ENCODE measurements at places on chromosomes 7 and 10.

- DNase-seq: no peak
Measured at GRCh38 chr7:101702362-101702850, 73.3 kb upstream of the MYL10 start.

DNA sequence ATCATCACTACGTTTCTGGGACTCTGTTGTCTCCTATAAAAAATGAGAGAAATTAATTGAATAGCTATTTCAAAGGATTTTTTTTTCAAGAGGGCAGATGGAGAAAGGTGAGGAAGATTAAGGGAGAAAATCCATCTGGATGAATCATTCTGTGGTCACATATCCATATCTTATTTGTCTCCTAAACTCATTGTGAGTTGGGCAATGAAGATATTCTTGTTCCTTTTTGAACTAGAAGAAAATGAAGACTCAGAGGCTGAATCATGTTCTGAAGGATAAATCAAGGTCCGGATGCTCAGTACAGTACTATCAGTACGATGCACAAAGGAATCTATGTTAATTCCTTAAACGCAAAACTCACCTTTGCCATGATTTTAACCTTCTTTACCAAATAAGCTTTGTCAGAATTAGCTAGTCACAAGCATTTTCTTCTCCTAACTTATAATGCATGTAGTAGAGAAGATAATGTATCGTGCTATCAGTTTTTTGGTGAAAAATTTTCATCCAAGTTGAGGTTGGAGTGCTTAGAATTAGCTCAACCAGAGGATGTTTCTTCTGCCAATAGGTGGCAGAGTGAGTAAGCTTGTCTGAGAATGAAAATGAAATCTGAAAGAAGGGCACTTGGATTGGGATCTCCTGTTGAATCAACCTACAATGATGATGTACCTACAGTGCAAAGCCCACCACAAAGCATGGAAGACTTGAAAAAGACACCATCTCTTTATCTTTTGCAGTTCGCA is 446.9 kb downstream of the KIF20B start:
- peak; percentile 41 for DNase-seq

DNA sequence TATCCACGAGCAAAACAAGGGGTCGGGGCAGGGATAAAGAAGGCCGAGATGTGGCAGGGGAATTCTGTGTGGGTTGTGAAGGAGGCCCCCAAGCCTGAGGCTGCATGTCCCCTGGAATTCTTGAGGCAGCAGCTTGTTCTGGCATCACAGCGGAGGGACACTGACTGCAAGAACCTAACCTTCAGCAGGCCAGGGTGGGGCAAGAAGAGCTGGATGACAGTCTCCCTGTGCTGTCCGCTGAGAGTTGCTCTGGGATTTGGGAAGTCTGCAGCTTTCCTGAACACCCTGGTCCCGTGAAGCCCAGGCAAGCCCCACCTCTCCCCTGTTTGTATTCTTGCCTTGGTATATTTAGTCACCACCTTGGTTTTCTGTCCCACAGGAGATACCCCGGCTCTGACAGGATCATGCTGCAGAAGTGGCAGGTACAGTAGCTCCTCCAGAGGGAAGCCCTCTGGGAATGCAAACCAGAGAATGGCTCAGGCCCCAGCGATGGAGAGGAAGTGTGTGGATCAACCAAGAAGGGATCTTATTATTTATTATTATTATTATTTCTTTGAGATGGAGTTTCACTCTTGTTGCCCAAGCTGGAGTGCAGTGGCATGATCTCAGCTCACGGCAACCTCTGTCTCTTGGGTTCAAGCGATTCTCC is 1.9 kb upstream of the LRRC18 start:
- DNase-seq: no peak

GRCh38 chr10:111836571-111836970 is 347.0 kb downstream of the GPAM start:
- DNase-seq: no peak

GRCh38 chr7:19403691-19404090 is 258.5 kb upstream of the FERD3L start:
- DNase-seq: no peak

- peak; percentile 64 for DNase-seq
Measured at GRCh38 chr7:130063036-130063435, 7.3 kb upstream of the KLHDC10 start.

- DNase-seq: no peak
Measured at GRCh38 chr10:49740346-49741107, 21.6 kb downstream of the OGDHL start.

DNA sequence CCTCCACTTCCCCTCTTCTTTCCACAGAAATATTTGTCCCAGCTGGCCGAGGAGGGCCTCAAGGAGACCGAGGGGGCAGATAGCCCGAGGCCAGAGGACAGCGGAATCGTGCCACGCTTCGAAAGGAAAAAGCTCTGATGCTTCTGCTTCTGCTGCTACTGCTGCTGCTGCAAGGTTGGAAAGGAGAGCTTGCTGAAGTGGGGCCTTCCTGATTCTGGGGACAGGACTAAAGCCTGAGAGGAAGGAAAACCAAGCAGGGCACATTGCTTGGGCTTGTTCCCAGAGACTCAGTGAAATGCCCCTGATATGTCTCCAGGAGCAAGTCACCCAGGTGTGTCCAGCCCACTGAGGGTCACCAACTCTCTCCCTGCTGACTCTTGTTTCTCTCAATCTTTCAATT is 35.9 kb upstream of the PDCD4 start:
- no peak for DNase-seq

DNA sequence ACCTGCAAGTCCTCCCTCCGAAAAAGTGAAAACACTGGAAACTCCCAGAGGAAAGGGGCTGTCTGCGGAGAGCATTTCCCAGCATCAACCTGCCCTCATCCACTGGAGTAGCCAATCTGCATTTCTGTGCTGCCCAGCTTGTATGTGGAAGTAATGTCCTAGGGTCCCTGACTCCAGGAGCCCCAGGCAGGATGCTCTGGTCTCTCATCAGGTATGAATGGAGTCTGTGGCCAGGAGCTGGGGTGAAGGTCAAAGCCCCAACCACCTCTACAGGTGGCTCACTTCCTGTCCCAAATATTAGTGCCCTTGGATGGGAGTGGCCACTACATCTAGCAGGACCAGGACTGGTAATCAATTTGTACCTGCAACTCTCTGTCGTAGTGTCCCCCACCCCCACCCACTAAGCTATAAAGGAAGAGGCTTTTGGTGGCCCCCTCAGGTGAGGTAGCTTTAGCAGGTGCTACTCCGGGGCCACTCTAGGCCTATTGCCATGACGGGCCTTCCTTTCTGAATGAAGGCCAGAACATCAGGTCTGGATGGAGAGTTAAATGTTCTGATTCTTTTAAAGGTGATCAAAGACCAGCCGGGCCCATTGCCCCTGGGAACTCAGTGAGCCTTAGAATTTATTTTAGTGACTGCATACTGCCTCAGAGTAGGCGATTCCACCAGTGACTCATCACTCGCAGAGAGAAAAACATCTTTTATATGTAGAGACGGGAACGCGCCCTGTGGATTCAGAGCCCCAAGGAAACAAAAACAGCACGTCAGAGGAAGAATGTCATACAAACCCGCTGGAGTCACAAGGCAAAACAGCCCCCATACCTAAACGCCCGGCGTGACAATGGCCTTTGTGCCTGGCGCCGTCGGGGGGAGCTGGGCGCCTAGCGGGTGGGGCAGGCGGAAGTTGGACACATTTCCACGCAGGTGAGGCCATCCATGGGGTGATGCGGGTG is 13.0 kb downstream of the EN2 start:
- DNase-seq: peak; percentile 60

GRCh38 chr10:28801247-28801646 is 123.9 kb downstream of the BAMBI start:
- no peak for DNase-seq

DNA sequence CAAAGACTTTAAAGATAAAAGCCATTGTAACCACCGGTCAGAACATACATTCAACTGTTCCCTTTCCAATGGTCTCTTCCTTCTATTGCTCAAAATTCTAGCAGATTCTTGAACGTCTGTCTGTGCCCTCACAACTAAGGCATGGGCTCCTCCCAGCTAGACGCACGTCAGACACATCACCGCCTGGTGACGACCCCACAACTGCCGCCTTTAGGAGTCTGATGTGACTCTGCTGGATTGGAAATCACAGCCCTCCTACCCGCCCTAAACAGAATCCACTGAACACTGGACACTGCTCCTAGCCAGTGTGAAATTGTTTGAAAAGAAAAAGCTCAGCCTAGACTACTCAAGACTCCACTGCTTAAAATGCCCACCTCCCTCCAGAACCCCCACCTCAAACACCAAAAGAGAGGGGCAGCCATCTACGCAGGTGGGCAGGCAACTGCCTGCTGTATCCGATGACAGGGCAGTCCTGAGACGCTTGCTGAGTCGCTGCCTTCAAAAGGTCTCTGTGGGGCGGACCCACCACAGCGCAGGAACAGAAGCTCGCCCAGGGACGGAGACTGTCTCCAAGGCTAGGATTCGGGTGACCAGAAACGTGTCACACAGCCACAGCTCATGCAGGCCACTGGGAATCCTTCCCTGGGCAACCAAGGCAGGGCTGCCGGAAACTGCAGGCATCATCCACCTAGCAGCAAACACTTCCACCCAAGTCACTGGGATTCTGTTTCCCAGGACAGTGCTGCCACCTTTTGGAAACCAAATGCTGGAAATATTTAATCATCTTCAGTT is 34.7 kb downstream of the GSDME start:
- DNase-seq: peak; percentile 28

- no peak for DNase-seq
Measured at GRCh38 chr7:152587366-152587765, 88.6 kb downstream of the XRCC2 start.

DNA sequence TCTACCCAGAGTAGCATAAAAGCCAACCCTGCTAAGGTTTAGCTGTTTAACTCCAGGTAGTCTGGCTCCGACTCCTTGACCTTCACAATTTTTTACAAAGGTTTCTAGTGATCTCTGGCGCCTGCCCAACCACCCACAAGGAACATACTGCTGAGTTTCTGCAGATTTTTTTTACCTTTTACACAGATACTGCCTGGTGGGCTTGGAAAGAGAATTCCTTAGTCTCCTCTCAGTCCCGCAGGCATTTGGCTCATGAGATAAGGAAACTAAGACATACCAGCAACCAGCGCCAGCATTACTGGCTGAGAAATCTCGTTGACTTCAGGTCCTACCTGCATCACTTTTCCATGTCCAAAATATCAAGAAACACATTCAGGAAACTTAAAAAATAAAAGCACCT is 51.1 kb upstream of the LYZL1 start:
- DNase-seq: no peak

DNA sequence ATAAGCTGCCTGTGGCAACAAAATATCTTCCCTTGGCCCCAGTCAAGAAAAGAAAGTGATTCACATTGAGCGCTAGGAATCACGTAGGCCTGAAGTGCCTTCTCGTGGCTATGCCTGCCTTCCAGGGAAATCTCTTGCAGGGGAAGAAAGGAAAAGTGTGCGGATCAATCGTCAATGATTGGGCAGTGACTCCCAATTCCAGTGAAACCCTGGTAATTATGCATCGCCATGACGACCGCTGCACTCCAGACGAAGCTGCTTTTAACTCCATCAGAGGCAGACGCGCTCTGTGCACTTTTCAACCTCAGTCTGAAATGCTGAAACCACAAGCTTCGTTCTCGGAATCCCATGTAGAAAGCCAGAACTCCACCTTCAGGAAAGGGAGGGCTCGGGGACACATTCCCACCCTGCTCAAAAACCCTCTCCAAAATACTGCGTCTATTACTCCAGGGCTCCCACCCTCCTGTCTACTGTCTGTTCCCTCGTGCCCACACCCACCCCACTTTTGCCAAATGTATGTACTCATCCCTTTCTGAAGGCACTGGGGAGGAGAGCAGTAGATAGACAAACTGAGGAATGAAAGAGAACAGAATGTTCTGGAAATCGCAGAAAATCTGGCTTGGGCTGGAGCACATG is 24.2 kb upstream of the PRKAG2 start:
- DNase-seq: no peak

GRCh38 chr10:109701633-109702215 is 221.6 kb downstream of the XPNPEP1 start:
- no peak for DNase-seq

DNA sequence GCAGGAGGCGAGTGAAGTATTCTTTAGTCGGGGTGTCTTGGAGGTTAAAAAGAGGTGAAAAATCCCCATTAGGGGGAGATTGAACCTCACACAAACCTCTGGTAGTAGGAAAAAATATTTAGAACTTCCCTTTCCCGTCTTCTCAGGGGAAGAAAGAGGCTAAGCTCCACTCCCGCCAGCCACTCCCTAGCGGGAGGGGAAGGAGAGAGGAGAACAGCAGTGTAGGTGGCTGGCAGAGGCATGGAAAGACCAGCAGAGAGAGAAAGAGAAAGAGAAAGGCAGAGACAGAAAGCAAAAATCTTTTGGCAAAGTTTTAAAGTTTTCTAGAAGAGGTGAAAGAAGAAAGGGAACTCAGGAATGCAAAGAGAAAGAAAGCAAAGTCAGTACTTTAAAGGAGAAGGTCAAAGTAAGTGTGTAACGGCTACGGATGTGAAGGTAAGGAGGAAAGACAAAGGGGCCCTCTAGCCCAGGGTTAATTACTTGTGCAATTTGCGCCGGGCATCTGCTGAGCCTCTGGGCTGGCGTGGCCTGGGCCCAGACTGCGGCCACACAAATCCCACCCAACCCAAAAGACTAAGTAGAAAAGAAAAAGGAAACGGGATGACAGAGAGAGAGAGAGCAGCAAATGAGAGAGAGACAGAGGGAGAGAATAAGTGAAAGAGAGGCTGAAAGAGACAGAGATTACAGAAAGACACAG is 72.3 kb upstream of the ZNF746 start:
- DNase-seq: no peak

- no peak for DNase-seq
Measured at GRCh38 chr10:34151481-34151880, 663.6 kb downstream of the PARD3 start.

DNA sequence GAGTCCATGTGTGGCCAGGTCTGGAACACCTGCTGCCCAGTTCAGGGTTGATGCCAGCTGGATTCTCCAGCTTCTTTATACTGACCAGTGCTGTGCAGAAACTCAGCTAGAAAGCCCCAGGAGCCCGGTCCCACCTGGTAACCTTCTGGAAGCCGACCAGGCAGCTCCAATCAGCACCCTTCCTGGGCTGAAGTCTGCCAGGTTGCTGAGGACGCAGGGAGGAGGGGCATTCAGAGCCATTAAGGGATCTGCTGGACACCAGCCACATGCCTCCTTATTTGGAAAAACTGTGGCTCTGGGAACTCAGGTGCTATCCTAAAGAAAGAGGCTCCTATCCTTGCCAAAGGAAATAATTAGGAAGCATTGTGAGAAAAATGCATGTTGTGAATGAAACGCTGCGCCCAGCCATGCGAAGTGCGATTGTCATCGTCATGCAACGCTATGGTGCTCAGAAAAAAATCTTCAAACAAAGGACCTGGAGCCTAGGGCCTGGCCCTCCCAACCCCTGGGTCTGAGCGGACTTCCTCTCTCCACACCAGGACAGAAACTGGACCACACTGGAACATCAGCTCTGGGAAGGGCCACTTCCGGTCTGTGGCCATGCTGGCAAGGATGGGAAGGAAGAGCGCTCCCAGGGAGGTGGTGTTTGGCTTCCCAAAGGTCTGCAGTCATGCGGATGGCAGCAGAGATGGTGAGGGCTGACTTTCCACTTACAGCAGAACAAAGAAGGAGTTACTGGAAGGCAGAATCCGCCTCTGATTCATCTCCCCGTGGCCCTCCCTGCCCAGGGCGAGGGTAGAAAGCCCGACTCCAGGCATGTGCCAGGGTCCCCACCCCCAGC is 90.1 kb downstream of the FAM53B start:
- DNase-seq: no peak

All from ACHN (cell line).